LNCaP clone FGC (cell line): ENCODE measurements at places on chromosomes 5 and 9.
A peak's percentile ranks its signal among the peaks of the same experiment; 100 is the strongest.

- no peak for DNase-seq
These were observed 28.8 kb upstream of the TTLL11 start for GRCh38 chr9:122121931-122122330.

DNA sequence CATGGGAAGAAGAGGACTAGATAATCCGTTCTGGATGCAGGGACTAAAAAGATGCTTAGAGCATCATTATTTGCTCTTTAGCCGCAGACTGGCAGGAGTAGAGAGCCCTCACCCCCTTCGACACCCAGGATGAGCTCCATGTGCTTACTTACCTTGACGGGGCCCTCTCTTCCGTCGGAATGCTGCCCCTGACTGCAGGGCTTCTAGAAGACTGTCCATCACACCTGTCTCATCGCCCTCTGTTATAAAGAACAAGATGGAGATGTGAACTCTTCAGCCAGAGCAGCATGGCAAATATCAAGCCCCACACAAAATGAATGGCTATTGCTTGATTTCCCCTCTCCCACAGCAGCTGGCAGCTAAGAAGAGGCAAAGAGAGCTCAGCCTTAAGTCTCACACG lies 35.1 kb downstream of the PCDHGC5 start:
- DNase-seq: no peak

- DNase-seq: peak; percentile 2
These were observed 94.3 kb downstream of the MVB12B start for GRCh38 chr9:126420643-126421564.

DNA sequence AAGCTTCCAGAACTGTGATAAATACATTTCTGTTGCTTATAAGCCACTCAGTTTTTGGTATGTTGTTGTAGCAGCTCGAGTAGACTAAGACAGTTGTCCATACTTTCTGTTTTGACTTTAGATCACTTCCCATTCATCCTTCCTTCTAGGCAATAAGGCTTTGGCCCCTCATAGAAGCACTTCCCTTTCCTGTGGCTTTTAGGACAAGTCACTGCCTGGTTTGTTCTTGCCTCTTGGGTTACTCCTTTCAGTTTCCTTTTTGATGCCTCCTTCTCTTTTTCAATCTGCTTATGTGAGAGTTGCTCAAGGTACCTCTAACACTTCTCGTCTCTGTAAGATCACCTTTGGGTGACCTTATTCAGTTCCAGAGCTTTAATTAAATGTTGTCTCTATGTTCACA lies 72.4 kb upstream of the NTRK2 start:
- DNase-seq: no peak

DNA sequence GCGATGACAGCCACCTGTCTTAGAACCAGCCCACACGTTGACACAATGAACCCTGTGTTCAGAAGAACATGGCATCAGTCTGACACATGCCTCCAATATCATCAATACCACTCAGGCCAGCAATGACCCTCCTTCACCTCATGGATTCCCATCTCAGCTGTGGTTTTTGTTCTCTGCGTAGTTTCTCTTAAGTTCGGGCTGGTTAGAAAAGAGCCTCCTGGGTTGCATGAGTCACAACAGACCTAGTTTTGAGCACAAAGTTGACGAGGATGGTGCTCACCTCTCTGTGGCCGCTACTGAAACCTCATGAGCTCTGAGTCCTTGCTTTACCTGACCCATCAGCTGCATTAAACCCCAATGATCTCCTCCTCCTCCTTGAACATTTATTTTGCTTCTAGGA lies 299.9 kb downstream of the SPOCK1 start:
- no peak for DNase-seq

DNA sequence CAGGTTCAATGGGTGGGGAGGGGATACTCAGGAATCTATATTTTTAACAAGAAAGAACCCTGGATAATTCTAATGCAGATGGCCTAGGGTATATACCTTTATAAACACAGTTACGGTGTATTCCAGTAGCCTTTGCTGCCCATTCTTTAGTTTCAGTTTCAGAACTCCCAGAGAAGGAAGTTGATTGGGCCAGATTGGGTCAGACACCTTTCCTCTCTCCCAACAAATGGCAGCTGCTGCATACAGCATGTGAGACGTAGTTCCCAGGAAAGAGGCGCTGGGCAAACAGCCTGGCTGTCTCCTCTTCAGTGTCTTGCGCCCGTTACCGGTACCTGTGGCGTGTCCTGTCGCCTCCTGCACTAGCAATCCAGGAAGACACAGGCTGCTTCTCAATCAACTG lies 20.4 kb downstream of the ACO1 start:
- DNase-seq: peak; percentile 40

DNA sequence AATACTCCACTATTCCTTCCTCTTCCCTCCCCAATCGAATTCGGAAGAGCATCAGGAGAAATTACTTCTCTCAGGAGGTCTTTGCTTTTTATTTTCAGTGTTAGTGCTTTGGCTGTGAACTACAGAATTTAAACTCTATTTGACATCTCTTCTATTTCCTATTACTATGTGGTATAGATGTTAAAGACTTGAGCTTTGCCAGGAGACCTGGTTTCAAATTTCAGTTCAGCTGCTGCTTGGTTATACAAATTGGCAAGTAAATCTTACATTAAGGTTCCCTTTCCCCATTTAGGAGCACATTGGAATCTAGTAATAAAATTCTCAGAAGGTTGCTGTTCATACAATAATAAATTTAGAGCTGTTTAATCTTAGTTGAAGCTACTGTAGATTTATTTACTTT lies 13.1 kb downstream of the UHRF2 start:
- no peak for DNase-seq

- DNase-seq: no peak
These were observed 424.2 kb upstream of the WWC1 start for GRCh38 chr5:167867281-167867680.

- DNase-seq: no peak
These were observed 193.1 kb upstream of the PTGER4 start for GRCh38 chr5:40486437-40487275.

- no peak for DNase-seq
These were observed 163.4 kb downstream of the FER start for GRCh38 chr5:108911055-108911454.

- DNase-seq: peak; percentile 50
These were observed 569.7 kb downstream of the ZNF608 start for GRCh38 chr5:124176692-124177091.

DNA sequence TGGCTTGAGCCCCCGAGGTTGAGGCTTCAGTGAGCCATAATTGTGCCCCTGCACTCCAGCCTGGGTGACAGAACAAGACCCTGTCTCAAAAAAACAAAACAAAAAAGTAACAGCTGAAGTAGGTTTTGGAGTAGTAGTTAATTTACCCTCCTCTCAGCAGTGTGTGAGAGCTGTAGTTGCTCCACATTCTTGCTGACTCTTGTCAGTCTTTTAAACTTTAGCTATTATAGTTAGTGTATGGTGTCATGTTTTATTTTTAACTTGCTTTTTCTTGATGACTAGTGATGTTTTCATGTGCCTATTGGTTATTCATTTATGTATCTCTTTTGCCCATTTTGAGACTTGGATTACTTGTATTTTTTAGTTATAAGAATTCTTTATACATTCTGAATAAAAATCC lies 52.9 kb upstream of the DHFR start:
- no peak for DNase-seq

- no peak for DNase-seq
These were observed 124.4 kb downstream of the SLC28A3 start for GRCh38 chr9:84216151-84216550.

GRCh38 chr5:80251636-80252035 lies 4.2 kb downstream of the SERINC5 start:
- no peak for DNase-seq

GRCh38 chr5:9316733-9317132 lies 229.1 kb downstream of the SEMA5A start:
- no peak for DNase-seq

DNA sequence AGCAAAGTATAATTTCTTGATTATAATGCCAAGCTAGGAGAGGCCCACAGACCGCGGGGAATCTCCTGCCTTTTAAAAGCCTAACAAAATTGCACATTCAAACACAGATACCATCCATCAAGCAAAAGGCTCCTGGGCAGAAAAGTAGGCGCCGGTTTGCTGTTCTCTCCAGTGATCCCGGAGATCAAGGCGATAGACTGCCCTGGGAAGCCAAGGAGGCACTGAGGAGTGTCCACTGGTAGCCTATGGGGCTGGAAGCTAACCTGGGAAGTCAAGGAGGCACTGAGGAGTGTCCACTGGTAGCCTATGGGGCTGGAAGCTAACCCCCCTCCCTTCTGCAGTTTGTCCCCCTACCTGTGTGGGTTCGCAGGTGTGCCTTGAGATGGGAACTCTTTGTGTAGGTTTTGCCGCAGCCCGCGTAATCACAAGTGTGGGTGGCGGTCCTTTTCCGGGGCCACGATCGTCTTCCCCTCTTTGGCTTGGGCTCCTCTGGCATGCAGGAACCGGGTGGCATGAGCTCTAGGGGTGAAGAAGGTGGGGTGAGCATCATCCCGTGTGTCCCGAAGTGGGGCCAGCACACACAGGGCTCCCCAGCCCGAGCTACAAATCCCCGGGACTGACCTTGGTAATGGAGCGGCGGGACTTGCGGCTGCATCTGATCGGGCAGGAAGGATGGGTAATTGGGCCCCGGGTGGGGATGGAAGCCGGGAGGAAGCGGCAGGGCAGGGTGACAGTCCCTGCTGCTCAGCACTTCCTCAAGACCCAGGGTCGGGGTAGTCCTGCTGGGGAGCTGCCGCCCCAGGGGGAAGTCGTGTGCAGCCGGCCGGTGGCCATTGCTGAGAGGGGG lies 2.7 kb downstream of the KLF4 start:
- no peak for DNase-seq

DNA sequence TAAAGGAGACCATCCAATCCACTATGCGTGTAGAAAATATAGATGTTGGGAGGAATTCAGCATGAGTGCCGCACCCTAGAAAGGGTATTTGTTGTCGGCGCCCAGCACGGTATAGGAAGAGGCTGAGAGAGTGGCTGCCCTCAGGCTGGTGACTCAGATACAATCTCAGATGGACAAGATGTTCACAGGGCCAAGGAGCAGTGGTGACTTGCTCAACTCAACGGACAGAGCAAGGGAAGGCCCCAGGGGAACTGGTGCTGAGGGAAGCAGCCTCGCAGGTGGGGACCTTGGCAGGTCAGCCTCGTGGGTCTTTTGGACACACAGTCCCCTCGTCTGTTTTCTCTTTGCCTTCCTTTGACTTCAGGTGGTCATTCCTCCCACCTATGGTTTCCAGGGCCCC lies 28.0 kb upstream of the IRX2 start:
- DNase-seq: no peak

- DNase-seq: no peak
These were observed 299.7 kb downstream of the NPR3 start for GRCh38 chr5:33010846-33011245.

DNA sequence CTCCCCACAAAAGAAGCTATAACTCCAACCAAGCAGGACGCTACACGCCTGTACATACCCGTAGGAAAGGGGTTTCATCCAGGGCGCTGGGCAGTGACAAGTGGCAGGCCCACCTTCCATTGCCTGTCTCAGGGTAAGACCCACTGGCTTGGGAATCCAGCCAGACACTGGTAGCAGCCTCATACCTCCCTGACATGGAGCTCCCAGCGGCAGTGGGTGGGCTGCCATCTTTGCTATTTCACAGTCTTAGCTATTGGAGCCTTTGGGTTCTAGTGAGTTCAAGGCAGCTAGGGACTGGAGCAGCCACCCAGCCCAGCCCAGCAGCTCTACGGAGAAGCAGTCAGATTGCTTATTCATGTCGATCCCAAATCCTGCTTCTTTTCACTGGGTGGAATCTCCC lies 3.4 kb upstream of the IFNA10 start:
- no peak for DNase-seq

DNA sequence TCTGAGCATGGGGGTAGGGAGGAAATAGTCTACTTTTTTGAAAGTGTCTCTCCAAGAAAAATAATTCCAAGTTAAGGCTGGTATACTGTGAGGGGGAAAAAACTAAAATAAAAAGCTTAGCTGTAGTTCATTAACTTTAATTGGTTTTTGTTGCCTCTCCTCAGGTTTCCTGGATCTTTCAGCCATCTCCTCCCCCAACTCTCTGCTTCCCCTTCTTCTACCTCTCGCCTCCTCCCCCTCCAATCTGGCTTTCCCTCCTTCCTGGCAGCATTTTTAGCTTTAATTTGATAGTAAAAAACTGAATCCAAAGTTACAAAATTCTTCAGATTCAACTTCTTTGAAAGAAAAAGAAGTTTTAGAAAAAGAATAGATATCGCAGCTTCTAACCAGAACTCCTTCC lies 462.6 kb downstream of the CETN3 start:
- no peak for DNase-seq

GRCh38 chr5:113093558-113093957 lies 117.0 kb downstream of the DCP2 start:
- DNase-seq: no peak
